Stimulated activated CD4-positive, alpha-beta T cell treated with anti-CD3 and anti-CD28 coated beads, Interleukin-15, amount 100 ng/mL, for 1 hour (primary cell): ENCODE measurements at places on chromosomes 3 and 15.

GRCh38 chr15:89113296-89114024 is 25.2 kb downstream of the ABHD2 start:
- DNase-seq: no peak

DNA sequence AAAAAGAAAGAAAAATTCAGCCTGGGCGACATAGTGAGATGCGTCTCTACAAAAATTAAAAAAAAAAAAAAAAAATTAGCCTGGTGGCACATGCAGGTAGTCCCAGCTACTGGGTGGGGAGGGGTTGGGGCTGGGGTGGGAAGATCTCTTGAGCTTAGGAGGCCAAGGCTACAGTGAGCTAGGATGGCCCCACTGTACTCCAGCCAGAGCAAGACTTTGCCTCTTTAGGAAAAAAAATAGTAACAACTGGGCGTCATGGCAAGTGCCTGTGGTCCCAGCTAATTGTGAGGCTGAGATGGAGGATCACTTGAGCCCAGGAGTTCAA is 23.9 kb upstream of the PPP4R2 start:
- DNase-seq: no peak

DNA sequence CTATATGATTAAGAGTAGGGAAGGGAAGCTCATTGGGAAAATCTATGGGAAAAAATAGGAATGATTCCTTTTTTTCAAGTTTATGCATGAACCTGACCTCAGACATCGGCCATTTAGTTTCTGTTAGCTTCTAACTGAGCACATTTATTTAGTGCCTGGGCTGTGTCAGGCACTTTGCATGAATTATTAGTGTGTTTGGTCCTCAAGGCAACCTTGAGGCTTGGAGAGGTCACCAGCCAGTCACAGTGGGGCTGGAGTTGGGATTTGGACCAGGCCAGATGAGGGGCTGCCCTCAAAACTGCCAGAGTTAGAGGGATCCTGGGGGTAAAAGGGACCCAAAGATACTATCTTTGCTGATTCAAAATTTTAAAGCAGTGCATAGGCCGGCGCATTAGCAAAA is 8.1 kb downstream of the SIAH2 start:
- DNase-seq: no peak

DNA sequence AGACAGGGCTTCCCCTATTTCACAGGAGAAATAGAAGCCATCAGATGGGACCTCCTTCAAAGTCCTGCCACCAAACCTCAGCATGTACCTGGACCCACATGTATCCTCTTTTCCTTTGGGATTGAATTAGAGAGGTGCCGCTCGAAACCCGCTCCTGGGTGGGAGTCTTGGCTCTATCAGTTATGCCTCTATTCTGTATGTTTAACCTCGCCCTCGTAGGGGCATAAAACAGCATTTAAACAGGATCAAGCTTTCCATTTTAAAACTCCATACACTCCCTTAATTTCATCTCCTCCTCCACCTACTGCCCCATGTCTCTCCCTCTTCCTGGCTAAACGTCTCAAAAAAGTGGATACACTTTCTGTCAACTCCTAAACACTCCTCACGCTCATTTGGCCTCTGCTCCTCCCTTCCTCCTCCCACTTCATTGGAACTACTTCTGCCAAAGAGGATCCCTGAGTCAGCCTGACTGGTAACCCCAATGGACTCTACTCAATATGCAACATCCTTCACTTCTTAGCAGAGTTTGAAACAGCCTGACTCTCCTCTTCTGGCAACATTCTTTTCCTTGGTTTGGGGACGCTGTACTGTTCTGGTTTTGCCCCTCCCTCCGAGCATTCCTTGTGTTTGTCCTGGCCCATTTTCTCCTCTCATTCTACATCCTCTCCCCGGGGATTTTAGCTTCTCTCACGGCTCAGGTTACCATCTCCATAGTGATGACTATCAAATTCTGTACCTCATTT is 23.0 kb upstream of the MUC20 start:
- no peak for DNase-seq

- DNase-seq: no peak
Measured at GRCh38 chr15:30889196-30889595, 14.5 kb upstream of the FAN1 start.

DNA sequence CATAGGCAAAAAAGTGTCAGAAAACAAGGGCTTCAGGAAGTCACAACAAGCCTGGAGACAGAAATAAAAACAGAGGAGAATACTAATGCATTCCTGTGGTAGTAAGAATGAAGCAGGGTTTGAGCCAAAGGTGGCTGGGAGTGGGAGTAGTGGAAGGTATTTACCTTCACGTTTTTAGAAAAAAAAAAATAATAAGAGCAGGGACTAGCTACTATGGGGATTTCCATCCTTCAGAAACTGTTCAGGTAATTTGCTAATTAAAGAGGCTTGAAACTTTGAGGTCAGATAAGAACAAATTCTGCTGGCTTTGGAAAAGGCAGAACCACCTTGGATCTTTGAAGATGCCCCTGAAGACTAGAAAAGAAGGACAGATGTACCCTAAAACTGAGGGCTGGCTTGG is 18.4 kb downstream of the ILDR1 start:
- no peak for DNase-seq

DNA sequence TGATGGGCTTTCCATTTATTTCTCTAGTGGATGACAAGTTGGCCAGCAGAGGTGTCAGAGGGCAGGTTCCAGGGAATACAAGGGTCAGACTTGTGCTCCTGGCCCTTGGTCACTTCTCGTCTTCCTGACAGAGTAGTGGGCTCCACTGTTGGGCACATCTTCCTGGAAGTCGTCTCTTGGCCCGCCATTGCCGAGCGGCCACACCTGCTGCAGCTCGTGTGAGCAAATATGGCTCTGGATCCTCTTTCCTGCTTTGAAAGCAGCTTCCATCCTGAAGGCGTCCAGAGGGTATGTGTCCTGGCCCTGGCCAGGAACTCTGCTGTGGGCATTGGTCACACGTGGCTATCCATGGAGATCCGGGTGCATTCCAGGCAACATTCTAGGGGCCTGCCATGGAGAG is 100.2 kb downstream of the SNRPN start:
- DNase-seq: no peak
